Lung (tissue), 17 donors: ENCODE measurements at places on chromosomes 7 and 10. TPM values are rescaled to one million over a fixed set of nuclear protein-coding genes. Genes with fewer than 3 reads are reported as not detected.

Gene MBL2
- polyA plus RNA-seq = not detected

Gene IQUB
- polyA plus RNA-seq = 1.0 TPM

Gene KIF20B
- 1.1 TPM for polyA plus RNA-seq

Gene SLC26A5
- polyA plus RNA-seq = 0.41 TPM

Gene TAS2R16
- polyA plus RNA-seq = not detected

Gene ZMIZ2
- polyA plus RNA-seq = 49.0 TPM

Gene SERPINE1
- polyA plus RNA-seq = 436 TPM
